ENCODE measurements at places on chromosomes 7 and 10.

DNA sequence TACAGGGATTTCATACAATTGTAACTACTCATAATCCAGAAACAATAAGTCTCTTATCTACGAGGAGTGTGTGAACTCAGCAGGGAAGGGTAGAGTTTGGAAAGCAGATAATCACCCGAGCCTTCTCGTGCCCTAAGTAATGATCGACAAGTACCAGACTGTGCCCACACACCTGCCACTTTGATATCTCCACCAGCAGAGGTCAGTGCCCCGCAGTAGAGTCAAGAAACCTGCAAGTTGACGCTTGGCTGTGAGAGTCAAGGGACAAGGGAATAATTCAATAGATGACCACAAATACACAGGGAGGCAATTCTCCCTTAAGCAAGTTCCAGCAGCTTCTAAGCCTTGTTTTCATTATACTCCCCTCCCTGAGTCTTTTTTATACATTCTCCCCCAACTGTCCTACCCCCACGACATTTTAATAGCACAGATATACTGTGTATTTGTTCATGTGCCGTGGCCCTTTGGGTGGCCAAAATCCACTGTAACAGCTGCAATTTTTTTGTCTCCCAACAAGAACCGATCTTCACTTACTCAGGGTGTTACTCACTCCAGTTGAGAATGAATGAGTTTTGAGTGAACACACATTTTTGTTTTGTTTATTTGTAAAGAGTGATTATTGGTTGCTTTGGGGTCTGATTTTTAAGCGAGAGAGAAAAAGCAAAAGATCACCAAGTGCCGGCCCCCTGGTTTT, 106.9 kb upstream of the RHEB start:
- no peak for ATAC-seq

DNA sequence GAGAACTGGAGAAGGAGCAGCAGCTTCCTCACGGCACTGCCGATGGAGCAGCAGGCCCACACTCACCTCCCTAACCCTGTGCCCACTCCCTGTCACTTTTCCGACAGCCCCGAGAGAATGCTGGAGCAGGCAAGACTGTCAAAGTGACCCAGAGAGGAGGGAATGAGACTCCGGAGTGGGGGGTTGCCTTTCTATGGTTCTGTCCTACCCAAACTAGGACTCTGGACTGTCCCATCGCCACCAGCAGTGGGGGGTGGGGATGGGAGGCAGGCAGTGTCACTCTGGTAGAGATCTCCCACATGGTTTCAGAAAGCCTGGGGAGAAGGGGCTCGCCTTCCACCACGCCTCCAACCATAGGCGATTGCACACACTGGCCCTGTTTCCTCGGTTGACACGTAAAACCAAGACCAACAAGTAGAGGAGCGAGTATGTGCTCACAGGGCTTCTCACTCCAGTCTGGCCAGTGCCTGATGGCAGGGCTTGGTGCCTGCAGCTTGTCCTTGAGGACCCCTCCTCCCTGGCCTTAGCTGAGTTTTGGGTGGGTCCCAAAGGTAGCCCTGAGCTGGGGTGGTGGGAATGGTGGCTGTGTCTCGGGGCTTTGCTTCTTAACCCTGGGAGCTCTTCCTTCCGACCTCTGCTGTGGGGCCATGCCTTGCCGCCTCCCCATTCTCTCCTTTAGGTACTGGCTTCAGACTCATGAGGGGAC, 148.5 kb downstream of the PTPN20 start:
- no peak for ATAC-seq

DNA sequence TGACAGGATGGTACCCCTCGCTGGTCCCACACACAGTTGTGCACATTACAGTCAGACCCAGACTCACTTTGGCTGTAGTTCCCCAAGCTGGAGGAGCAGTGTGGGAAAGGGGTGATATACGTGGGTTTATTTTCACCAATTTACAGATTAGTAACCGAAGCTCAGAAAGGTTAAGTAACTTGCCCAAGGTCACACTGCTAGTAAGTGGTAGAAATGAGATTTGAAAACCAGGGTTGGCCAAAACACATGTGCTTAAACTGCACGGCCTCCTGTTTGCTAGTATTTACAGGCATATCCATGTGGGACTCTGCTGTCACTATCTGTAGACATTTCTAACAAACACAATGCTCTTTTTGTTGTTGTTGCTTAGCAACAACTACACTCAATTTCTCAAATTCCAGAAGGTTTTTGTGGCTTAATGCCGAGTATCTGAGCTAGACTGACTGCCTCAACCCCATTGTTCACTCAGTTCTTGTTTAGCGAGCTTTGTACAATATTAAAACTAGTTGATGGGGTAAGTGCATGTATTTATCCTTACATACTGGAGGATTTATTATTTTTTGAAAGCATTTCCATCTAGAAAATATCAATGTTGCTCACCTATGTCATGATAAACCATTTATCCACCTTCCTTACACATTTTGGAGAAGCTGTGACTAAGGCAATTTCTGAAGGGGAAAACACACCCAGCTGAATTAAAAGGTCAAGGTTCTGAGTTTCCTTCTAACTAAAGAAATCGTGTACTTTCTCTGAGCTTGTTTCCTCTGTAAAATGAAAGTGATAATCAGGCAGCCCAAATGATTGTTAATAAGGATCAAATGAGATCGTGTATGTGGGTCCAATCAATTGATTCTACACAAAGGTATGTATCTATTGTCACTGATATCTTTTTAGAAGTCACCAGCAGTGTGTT, 5.3 kb upstream of the TMEM139 start:
- peak; percentile 85 for ATAC-seq

DNA sequence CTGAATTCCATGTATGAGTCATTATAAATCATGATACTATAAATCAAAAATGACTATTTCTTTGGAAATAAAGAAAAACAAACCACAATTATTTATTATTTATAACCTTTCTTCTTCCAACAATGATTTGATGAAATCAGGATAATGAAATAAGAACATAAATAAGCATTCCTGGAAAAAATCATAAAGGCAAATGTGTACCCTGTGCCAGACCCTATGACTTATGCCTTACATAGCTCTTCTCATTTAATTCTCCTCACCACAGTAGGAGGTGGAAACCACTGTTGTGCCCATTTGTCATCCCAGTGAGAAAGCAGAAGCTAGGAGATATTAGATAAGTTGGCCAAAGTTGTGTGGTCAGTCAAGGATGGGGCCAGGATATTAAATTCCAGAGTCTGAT, 255.1 kb downstream of the DOCK4 start:
- ATAC-seq, result no peak

DNA sequence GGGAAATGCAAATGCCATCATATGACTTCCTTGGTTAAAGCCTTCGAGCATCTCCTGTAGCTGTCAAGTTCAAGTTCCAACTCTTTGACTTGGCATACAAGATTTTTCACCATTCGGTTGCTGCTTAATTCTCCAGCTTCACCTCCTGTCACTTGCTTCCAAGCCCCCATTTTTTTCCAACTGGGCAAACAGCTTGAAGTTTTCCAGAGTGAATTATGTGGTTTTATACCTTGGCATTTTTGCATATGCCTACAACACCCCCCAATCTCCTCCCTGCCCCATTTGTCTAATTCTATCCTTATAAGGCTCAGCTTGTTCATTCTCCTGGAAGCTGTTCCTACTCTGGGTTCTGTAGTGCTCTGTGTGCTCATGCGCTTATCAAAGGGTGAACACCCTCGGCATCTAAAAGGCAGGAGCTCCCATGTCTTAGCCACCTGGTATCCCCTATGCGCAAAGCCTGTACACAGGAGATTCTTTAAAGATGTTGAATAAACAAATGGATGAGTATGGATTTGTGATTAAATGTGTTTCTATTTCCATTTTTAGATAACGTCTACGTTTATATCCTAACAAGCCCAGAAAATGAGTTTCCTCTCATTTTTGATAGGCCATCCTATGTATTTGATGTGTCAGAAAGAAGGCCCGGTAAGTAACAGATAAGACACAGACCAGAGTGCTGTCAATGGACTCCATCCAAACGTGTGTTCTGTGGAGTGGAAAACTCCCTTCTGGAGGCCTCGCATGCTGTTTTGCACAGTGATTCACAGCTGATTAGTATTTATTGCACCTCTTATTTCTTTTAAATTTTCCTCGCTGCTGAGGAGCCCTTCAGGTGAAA, 52.5 kb downstream of the CDHR3 start:
- ATAC-seq, result no peak

GRCh38 chr7:7416031-7416858, 119.4 kb downstream of the COL28A1 start:
- ATAC-seq, result no peak

GRCh38 chr7:41709621-41710020, 6.7 kb upstream of the INHBA start:
- ATAC-seq, result no peak

DNA sequence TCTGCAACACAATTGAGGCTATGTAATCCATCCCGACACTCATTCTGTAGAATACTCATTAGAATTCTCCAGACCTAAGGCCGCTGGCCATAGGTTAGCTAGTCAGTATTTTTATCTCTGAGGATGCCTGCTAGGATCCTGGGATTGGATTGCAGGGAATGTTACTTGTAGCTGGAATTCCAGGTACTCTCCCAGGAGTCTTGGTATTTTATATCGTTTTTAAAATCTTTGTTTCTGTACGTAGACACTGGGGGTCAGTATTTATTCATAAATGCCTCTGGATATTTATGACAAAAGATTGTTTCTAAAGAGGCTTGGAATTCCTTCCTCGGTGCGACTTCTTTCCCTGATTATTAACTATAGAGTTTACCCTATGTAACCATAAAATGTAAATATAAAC, 40.1 kb downstream of the BPGM start:
- no peak for ATAC-seq

DNA sequence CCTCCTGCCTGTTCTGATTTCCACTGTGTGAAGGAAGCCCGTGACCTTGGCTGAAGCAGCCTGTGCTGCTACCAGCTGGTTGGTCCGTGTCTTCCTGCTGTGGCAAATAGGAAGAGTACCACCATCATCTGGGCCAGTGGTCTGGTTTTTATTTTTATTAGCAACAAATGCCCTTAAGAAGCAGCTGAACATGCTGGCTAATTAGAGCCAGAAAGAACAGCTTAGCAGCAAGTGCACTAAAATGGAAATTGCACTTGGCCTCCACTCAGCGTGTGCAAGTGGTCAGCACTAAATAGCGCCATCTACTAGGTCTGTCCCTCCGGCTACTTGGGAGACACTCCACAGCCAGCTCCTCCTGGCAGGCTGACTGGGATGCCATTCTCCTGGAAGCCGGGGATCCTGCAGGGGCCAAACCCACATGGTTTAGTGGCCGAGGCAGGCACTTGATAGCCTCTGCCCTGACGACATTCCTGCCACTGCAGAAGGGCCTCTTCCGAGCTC, 690.3 kb upstream of the FOXK1 start:
- no peak for ATAC-seq

GRCh38 chr7:46174196-46174580, 253.1 kb upstream of the IGFBP3 start:
- no peak for ATAC-seq

DNA sequence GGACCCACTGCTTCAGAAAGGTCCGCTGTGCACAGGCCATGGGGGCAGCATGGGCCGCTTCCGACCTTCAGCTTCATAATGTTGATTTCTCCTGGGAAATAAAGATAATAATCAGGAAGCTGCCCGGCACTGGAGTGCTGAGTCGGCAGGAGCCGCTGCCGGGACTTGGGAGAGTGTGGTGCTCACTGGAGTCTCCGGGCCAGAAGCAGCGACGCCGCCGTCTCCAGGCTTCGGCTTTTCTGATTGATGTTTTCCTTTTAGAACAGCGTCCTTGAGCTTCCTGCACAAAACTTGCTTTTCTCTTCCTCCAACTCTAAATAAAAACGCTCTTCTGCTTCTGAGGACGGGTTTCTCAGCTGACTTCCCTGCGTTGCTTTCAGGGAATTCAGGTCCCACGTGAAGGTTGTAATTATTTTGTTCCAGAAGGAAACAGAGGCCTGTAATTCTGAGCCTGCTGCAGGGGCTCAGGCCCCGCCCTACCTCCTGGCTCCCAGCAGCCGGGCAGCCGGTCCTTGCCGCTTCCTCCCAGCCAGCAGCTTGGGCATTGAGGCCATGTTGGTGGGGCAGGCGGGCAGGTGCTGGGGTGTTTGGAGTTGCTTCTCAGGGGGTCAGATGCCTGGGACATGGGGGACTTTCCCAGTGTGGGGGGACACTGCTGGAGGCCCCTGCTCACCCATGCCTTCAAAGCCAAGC, 14.7 kb downstream of the PWWP2B start:
- ATAC-seq, result no peak

GRCh38 chr10:22618078-22618785, 96.1 kb downstream of the PIP4K2A start:
- ATAC-seq, result no peak

DNA sequence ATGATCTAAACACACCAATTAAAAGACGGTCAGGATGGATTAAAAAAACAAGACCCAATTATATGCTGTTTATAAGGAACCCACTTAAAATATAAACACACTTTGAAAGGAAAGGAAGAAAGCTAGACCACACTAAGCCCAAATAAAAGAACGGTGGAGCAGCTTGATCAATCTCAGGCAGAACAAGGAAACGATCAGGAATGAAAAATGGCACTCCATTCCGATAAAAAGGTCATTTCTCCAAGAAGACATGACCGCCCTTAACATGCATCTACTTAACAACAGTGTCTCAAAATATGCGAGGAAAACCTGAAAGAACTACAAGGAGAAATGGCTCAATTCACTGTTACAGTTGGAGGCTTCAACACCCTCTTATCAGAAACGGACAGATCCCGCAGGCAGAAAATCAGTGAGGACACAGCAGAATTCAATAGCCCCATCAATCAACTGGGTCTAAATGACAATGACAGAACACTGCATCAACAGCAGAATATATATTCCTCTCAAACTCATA, 210.0 kb downstream of the MAD1L1 start:
- ATAC-seq, result no peak

GRCh38 chr10:80094231-80094630, 15.8 kb downstream of the TMEM254 start:
- ATAC-seq, result no peak

- no peak for ATAC-seq
Observed at GRCh38 chr7:22051886-22052673, 106.4 kb upstream of the CDCA7L start.

- ATAC-seq, result no peak
Observed at GRCh38 chr10:110701617-110701971, 57.5 kb downstream of the RBM20 start.

GRCh38 chr7:36303202-36304098, 86.2 kb upstream of the ANLN start:
- no peak for ATAC-seq

- ATAC-seq, result no peak
Observed at GRCh38 chr10:122497241-122497640, 35.9 kb downstream of the HTRA1 start.

- no peak for ATAC-seq
Observed at GRCh38 chr10:24495666-24496460, 227.8 kb downstream of the ARHGAP21 start.

DNA sequence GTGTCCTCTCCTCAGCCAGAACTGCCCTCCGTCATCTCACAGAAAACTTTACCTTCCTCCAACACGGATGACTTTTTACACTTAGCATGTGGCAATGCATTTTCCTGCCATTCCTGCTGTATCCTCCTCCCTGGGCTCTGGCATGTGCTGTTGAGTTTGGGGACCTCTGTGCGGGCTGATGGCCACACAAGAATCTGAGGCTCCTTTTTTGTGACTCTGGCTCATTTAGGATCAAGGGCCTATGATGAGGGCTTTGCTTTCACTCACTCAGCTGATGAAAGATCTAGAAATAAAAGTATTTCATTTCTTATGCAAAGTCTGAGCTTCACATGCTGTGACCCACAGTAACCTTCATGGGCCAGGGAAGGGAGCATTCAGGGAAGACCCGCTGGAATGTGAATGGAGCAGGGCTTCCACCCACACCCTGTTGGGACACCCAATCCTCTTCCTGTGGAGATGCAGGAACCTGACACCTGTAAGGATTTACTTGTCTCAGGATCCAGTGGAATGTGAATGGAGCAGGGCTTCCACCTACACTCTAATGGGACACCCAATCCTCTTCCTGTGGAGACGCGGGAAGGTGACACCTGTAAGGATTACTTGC, 500.3 kb upstream of the MKI67 start:
- no peak for ATAC-seq
